Suppressor macrophage treated with lipopolysaccharide for 4 hours (primary cell): ENCODE measurements at places on chromosomes 11 and 22.
A peak's percentile ranks its signal among the peaks of the same experiment; 100 is the strongest.

GRCh38 chr11:392102-392777, 1.8 kb upstream of the PKP3 start:
- no peak for DNase-seq

DNA sequence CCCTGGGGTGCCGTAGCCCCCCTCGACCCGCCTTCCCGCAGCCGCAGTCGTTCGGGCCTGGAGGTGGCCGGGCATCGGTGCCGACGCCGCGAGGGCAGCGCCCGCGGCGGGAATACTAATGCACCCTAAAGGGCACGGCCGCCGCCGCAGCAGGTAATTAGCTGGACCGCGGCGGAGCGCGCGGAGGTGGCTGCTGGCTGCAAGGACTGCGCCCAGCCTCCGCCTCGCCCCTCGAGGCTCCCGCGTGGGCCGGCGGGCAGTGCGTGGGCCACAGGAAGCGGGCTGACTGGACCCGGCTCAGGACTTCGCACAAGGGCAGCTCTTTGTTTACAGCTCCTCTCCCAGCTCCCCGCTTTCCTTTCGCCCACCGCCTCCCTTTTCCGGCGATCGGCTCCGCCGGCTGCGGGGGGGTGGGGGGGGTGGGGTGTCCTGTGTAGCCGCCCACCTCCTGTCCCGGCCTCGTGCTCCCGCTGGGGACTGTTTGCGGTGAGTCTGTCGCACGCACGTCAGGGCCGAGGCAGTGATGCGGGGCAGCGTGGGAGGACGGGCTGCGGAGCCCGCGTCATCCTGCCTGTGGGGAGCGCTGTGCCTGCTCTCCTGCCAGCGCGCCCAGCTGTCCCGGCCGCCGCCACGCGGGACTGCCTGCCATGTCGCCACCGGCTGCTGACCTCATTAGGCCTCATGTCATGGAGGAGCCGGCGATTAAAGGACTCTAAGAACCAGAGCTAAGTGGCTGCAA, 53.2 kb downstream of the GRIK4 start:
- peak; percentile 70 for DNase-seq

- peak; percentile 63 for DNase-seq
Measured at GRCh38 chr11:31958076-31958735, 132.7 kb upstream of the RCN1 start.

DNA sequence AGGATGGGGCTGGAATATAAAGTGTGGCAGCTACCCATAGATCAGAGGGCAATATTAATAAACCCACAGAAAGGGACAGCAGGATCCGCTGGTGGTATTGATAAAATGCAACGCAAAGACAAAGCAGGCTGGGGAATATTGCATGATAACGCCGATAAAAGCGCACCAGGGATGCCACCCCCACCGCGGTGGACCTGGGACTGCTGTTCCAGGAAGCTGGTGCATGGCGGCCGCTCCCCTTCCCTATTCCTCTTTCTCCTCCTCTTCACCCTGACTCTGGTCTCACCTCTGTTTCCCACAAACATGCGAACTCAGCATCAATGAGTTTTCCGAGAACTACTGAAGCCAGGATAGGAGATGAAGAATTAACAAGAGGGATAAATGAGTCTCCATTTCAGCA, 20.2 kb downstream of the SPATA19 start:
- DNase-seq, result no peak

- DNase-seq, result no peak
Measured at GRCh38 chr22:28594076-28594796, 85.4 kb downstream of the TTC28 start.

- DNase-seq, result no peak
Measured at GRCh38 chr11:62390237-62390636, 28.6 kb upstream of the SCGB1A1 start.

GRCh38 chr11:122756417-122756816, 81.9 kb upstream of the CRTAM start:
- DNase-seq, result peak; percentile 80

GRCh38 chr11:65185869-65186341, 4.2 kb downstream of the CAPN1 start:
- no peak for DNase-seq

DNA sequence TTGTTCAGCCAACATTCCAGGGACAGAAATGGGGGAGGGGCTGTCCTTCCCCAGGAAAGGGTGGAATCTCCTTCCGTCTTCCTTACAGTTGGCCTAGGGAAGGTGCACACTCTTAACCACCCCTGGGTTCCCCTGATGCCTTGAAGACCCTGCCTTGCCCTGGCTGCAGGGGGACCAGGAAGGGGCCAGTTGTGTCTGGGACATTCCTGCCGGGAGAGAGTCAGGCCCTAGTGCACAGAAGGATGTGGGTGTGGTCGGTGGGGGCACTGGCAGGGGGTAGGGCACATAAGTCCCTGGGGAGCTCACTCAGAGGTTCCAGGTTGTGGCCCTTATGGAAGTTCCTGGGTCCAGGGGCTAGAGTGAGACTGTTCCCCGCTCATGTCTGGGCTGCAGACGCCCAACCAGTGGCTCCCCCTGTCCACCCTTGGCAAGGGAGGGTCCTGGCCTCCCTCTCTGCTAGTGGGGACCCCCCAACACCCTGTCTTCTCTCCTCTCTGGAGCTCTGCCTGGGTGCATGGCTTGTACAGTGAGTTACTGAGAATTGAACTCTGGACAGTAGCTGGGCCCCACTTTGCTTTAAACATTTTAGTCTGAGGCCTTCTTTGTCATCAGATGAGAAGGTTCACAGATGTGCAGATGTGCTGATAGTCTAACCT, 2.0 kb upstream of the APOBEC3A start:
- DNase-seq, result no peak

- no peak for DNase-seq
Measured at GRCh38 chr22:47219789-47220188, 457.3 kb downstream of the TBC1D22A start.

- DNase-seq, result no peak
Measured at GRCh38 chr11:12316432-12316831, 60.9 kb upstream of the PARVA start.

DNA sequence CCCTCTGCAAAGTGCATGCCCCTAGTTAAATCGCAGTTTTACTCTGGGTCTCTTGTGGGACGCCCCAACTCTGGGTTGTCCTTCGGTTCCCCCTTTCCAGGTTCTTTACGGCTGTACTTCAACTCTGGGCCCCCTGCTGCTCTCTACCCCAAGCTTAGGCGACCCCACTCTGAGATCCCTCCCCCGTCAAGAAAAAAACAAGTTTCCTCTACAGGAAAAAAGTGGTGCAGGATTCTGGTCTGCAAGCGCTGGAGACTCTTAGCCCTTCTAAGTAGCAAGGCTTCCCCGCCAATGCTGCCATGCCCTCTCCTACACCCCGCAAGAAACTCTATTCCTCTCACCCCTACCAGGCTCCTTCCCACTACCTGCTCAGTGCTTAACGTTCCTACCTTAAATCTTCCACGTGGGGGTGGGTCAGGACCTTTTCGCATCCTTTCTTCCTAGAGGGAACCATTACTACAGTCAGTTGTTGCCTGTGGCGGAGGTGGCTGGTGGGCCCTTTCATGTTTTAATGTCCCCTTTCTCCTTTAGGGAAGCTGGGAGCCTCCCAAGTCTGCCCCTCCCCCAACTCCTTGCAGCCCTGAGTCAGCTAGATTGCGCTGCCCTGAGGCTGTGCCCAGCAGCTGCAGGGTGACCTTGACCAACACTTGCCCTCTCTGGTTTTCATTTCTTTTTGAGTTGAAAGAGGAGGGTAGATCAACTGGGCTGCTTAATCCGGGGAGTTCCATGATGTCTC, 1.4 kb downstream of the NEFH start:
- DNase-seq, result peak; percentile 31

- no peak for DNase-seq
Measured at GRCh38 chr22:43707648-43708047, 104.5 kb downstream of the EFCAB6 start.

DNA sequence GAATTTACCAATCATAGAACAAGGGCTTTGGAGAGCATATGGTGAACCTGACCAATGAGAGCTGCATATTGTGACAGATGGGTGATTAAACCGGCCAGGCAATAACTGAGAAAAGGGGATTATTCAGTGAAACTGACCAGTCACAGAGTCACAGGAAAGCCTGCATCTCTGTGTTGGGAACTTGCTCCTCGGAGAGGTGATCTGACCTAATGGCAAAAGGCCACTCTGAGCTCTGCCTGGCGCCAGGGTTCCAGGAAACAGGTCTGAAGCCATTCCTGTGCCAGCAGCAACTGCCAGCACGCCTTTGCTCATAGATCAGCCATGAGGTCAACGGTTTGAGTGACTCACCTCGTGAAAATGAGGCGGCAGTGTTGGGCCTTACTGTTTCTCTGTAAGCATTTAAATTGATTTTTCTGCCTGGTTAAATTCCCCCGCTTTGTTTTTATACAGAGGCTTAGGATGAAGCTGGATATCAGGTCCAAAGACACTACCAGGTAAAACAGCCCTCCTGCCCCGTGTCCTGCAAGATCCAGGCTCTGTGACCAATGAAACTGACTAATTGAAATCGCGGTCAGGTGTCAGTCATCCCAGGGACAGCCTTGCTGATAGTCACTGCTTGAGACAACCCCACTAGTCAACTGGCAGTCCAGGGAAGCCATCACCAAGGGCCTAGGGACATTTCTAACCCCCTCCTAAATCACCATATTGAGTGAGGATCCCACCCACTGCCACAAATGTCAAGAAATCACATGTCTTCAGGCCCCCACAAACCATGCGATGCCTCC, 35.8 kb upstream of the MYOD1 start:
- DNase-seq, result no peak

- DNase-seq, result no peak
Measured at GRCh38 chr11:83715927-83716535, 429.9 kb upstream of the CCDC90B start.

- DNase-seq, result no peak
Measured at GRCh38 chr11:71164186-71164585, 88.2 kb downstream of the SHANK2 start.

GRCh38 chr22:18029686-18030267, 5.4 kb upstream of the MICAL3 start:
- DNase-seq, result no peak

GRCh38 chr11:118666371-118666770, 13.1 kb downstream of the TREH start:
- DNase-seq, result no peak

- no peak for DNase-seq
Measured at GRCh38 chr11:112507281-112507680, 246.6 kb upstream of the PLET1 start.

GRCh38 chr11:65854852-65855837, 2.8 kb downstream of the CFL1 start:
- DNase-seq, result no peak

DNA sequence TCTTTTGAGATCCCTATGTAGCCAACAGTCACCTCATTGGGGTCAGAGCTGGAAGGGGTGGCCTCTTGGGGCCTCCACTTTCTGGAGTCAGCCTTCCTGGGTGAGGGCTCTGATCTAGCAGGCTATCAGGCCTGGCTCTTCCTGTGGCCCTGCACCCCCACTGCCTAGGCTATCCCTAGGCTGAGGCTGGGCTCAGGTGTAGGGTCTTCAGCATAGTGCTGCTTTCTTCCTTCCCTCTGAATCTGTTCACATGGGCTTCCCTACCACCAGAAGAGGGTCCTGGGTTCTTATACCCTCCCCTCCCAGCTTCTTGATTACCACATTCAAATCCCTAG, 456 bp upstream of the SPI1 start:
- DNase-seq, result no peak

- peak; percentile 10 for DNase-seq
Measured at GRCh38 chr22:43743131-43743530, 69.0 kb downstream of the EFCAB6 start.

GRCh38 chr11:94788396-94788795, 20.2 kb downstream of the AMOTL1 start:
- DNase-seq, result no peak

- no peak for DNase-seq
Measured at GRCh38 chr11:104095791-104096190, 59.4 kb downstream of the DDI1 start.

DNA sequence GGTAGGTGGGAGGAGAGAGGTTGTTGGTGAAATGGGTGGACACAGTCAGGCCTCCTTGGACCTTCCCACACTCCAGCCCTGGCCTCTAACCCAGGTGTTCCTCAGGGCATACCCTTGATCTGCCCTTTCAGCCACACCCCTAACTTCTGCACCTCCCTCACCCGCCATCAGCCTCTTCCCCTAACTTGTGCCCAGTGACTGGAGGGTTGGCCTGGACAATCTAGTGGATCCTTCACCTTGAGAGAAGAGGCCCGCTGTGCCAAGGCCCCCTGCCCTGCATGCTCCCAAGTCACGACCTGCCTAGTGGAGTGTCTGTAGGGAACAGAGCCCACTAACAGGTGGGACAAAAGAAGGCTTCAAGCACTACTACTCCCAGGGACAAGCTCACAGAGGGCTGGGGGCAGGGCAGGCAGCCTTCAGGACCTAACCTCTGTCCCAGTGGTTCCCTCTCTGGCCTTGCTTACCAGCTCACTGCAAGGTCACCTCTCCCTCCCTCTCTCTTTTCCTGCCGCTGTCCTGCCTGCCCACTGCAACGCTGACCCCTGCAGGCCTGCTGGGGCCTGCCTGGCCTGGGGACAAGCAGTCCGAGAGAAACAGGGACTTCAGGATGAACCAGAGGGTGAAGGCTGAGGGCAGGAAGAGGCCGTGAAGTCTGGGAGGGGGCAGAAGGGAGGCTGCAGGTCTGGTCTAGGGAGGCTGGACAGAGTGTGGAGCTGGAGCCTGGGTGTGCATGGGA, 3.3 kb downstream of the SYT7 start:
- no peak for DNase-seq

- no peak for DNase-seq
Measured at GRCh38 chr22:46561435-46561905, 24.1 kb upstream of the CELSR1 start.

GRCh38 chr22:42993651-42994275, 21.2 kb downstream of the PACSIN2 start:
- peak; percentile 66 for DNase-seq

- peak; percentile 65 for DNase-seq
Measured at GRCh38 chr11:86046116-86046515, 22.8 kb downstream of the PICALM start.
